ENCODE measurements at places on chromosomes 2 and 18.

DNA sequence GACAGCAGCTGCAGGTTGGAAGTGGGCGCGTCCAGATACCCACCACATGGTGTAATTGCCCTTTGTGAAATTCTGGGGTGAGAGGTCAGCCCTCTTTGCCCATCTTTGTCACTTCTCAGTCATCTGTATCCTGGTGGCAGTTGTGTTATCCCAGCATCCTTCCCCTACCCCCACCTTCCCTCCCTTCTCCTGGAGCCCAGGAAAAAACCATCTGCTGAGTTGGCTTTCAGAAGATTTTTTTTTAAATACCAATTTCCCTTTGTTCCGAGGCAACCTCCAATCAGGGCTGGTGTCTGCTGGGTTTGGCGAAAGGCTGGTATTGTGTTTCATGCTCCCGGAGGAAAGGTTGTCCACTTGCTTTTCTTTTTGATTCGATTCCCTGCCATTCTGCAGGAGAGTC, 35.2 kb downstream of the SETBP1 start:
- no peak for DNase-seq

DNA sequence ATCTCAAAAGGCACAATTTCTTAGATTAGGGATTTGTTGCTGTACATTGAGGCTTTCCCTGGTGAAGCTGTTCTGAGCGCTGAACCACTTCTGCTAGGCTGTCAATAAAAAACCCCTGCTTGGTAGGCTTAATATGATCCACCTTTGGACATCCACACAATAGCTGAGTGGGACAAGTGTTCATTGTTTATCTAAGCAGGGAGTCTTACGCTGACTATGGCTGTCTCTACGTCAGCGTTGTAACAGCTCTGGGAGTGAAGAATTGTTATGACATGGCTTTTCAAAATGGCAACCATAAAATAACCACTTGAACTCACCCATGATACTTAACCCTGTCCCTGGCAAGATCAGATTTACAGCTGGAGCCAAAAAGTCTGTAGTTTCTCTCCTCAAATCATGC, 111.5 kb upstream of the SULT1C3 start:
- no peak for DNase-seq

GRCh38 chr2:158221063-158222020, 119.7 kb downstream of the UPP2 start:
- DNase-seq, result no peak

GRCh38 chr2:174893018-174893417, 112.2 kb downstream of the CHN1 start:
- no peak for DNase-seq

GRCh38 chr2:238949710-238950345, 101.9 kb downstream of the TWIST2 start:
- no peak for DNase-seq

GRCh38 chr18:80148326-80149199, 39.5 kb downstream of the ADNP2 start:
- no peak for DNase-seq

- DNase-seq, result peak; percentile 55
Measured at GRCh38 chr2:49490710-49491109, 336.4 kb upstream of the FSHR start.
